NCI-H69 (cell line): ENCODE measurements at places on chromosomes 12 and 14.

DNA sequence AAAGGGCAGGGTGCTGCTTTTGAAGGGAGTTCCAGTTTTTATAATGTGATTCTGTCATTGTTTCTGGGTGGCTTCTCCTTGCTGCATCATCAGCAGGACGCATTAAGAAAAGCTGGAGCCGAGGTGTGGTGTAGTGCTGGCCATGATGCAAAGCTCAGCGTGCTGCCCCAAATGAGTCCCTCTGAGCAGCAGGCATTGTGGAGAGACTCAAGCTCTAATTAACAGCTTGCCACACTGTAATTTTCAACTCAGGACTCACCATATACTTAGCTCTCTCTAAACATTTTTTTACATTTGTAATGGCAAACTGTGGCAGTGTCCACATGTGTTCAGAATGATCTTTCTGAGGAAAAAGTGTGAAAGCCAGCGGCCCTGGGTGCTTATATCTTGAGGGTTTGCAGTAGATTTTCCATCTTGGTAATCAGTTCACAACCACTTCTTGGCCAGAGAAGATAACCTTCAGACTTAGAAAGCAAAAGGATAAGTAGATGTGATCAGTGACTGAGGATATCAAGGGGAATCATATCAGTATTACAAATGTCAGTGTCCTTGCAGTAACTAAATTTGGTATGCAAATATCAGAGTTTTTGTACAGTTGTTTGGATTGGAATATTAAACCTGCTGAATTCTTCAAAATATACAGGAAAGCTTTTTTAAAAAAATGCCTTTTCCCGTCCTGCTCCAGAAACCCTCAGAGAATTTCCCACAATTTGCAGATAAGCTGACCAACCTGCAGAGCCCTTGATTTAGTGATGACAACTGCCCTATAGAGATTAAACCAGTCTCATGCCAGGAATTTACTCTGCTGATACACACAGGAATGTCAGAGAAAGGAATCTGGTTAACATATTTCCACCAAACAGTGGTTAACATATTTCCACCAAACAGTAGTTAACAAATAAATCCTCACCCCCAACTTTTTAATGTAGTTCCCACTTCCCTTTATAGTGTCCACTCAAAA is 63.6 kb downstream of the DAAM1 start:
- peak; percentile 93 for DNase-seq

DNA sequence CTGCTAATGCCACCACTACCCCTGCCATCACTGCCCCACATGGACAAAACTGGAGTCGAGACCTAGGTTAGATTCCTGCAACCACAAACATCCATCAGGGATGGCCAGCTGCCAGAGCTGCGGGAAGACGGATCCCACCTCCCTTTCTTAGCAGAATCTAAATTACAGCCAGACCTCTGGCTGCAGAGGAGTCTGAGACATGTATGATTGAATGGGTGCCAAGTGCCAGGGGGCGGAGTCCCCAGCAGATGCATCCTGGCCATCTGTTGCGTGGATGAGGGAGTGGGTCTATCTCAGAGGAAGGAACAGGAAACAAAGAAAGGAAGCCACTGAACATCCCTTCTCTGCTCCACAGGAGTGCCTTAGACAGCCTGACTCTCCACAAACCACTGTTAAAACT is 7.1 kb upstream of the OAS2 start:
- DNase-seq, result peak; percentile 96

- DNase-seq, result peak; percentile 10
Observed at GRCh38 chr14:76090616-76091391, 60.9 kb upstream of the GPATCH2L start.

DNA sequence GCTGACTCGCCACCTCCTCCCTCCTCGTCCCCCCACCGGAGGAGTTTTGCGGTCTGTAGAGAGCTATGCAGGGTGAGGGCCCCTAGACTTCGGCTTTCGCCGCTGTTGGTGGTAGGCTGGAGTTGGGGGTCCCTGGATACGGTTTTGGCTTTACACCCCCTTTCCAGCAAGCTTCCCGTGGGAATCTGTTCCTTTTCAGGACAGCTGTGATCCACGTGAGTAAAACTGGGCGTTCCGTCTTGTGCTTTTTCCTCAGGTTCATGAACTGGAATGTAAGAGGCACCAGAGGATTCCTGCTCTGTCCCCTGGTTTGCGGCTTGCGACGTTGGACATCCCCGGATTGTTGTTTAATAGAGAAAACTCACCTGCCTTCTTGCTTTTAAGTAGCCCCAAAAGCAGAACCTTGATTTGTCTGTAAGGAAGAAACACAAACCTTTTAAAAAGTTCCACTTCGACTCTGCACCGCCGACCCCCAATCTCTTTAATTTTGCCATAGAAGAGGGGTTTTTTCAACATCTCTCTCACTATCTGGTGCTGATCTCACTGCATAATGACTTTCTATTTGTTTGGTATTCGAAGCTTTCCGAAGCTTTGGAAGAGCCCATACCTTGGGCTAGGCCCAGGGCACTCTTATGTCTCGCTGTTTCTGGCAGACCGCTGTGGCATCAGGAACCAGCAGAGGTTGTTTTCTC is 490 bp downstream of the PRORP start:
- peak; percentile 84 for DNase-seq

DNA sequence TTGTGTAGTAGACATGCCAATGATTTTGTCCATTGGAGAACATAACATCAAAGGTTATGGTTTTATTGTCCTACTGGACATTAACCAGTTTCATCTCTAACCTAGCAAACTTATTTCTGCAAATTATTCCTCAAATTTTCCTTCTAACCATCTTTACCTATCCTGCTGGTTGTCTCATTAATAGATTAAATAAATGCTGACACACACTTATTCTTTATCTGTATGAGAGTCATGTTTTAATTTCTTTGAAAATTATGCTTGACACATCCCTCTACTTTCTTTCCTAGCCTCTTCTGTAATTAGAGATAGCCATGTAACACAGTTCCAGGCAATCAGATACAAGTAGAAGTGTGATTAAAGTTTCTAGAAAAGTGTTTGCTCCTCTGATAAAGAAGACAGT is 98.9 kb downstream of the RPS29 start:
- no peak for DNase-seq

GRCh38 chr14:102362084-102362483 is 606 bp downstream of the CINP start:
- DNase-seq, result no peak

GRCh38 chr12:23909551-23909950 is 39.9 kb downstream of the SOX5 start:
- DNase-seq, result peak; percentile 5

GRCh38 chr12:45279931-45280830 is 64.3 kb downstream of the ANO6 start:
- DNase-seq, result no peak

GRCh38 chr14:56235388-56235787 is 117.2 kb downstream of the PELI2 start:
- DNase-seq, result no peak

DNA sequence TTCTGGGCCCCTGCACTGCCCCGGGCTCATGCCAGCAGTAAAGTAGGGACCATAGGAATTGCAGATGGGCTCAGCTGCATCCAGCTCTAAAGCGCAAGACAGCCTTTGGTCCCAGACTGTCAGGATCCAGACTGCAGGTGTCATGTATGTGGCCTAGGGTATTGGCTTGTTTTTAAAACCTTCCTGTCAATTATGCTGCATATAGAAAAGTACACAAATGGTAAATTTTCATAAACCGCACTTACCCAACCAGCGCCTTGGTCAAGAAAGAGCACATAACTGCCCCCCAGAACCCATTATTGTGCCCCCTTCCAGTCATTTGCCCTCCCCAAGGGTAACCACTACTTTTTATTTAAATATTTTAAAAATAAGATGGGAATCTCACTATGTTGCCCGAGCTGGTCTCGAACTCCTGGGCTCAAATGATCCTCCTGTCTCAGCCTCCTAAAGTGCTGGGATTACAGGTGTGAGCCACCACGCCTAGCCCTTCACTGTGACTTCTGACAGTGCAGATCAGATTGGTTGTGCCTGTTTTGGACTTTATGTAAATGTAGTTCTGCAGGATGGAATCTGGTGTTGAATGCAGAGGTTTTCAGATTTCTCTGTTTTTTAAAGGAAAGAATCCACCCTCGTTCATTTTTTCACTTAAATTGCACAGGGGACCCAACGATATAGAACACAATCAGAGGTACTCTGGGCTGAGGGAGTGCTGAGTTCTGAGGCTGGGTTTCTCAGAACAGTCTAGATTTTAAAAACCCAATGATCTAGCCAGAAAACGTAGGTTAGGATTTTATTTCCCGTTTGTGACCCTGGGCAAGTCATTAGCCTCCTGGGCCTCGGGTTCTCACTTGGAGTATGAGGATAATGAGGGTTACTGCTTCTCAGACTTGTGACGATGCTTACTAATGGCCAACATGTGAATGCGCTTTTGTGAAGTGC is 6.7 kb downstream of the NR4A1 start:
- no peak for DNase-seq

DNA sequence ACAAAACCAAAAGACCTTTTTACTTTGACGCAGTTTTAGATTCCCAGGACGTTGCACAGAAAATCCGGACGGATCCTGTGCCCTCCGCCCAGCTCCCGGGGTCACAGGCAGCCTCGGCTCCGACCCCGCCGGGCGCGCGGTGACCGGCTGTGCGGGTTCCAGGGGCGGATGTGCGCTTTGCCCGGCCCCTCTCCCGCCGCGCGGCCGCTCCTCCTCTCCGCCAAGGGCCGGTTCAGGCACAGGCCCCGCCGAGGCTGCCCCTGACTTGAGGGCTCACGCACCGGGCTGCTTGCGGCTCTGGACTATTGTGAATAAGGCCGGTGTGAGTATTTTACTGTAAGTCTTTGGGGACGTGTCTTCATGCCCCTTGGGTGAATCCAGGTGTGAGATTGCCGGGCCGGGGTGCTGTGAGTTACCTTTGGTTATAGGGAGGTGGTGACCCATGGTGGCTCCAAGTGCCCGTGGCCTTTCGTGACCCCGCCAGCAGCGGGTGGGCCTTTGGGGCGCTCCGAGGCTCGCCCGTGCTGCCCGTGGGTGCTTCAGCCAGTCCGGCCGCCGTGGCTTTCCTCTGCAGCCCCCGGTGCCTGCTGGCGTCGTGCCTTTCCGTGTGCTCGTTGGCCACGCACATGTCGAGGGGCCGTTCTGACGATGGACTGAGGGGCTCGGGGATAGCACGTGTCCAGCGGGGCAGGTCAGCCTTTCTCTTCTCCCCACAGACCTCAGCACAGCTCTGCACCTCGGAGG is 45.9 kb downstream of the NOC4L start:
- peak; percentile 62 for DNase-seq

DNA sequence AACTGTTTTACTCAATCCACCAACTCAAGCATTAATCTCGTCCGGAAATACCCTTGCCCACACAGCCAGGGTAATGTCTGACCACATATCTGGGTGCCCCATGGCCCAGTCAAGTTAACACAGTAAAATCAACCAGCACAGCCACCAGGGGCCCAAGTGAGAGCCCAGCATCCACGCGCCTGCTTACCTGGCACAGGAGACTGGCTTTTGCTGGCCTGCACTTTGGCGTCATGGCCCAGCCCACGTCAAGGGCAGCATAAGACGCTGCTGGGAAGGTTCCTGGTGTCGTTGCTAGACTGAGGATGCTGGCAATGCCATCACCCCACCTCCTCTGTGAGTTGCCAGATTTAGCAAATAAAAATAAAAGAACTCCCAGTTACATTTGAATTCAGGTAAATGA is 53.6 kb upstream of the BCL11B start:
- DNase-seq, result no peak

- no peak for DNase-seq
Observed at GRCh38 chr14:92161521-92161920, 39.8 kb downstream of the CPSF2 start.

DNA sequence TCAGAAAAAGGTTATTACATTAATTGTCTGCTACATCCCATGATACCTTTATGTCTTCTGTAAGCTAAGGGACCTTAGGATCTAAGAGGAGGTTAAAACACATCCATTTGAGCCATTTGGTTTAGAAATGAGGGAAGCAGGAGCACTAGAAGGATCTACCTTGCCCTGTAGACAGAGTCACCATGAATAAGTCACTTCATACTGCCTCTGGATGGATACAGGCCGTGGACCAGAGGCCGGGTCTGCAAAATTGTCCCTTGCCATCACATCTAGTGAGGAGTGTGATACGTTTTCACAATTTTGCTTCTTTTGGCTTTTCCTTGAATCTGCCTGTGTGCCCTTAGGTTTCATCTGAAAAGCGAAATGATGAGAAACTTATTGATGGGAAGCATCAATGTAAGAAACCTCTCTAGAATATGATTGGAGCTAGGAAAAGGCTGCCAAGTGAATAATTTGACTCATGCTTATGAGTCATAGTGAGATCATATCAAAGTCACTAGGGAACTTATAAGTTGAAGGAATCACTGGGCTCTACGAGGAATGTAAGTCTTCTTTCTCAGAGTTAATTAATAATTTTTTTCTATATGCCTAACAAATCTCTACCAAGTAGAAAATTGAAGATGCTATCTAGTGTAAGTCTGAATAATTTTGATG is 10.8 kb downstream of the GLRX5 start:
- no peak for DNase-seq

DNA sequence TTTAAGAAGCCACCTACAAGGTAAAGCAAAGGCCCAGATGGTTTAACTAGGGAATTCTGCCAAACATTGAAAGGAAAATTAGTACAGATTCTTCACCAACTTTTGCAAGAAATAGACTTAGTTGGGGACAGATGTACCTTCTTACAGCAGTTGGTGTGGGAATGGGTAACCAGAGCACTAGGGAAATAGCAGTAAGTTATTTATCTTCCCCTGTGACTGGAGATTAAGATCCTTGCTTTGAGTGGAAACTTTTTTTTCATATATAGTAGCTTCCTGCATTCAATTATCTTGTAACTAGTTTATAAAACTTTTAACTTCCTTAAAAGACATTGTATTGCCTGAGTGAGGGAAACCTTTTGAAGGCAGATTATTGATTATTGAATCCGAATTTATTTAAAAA is 44.2 kb downstream of the ARID2 start:
- peak; percentile 26 for DNase-seq

- no peak for DNase-seq
Observed at GRCh38 chr12:3040026-3040656, 37.0 kb upstream of the TSPAN9 start.

- no peak for DNase-seq
Observed at GRCh38 chr12:66002812-66003211, 127.7 kb downstream of the LLPH start.

DNA sequence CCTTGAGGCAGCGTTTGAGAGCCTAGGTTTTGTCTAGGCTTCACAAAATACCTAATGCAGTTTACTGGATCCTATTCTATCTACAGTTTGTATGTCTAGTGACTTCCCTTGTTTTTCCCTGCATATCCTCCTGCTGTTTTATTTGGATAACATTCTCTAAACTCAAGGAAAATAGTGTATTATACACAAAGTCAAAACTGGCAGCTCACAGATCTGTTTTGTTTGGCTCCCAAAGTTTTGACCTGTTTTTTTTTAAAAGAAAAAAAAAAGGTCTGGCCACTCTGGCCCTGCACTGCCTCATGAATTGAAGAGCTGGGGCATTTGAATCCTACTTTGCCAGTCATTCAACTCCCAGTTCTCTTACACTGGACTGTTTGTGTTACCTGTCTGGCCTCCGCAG is 155.3 kb downstream of the KICS2 start:
- DNase-seq, result no peak

- DNase-seq, result no peak
Observed at GRCh38 chr12:52988898-52989297, 17.4 kb upstream of the EIF4B start.

- DNase-seq, result peak; percentile 71
Observed at GRCh38 chr14:28120391-28120790, 646.2 kb upstream of the FOXG1 start.
